ENCODE measurements at places on chromosomes 2 and 18. TPM values are rescaled to one million over a fixed set of nuclear protein-coding genes. Genes with fewer than 3 reads are reported as not detected.

Gene CD8B2
- total RNA-seq = not detected

Gene STK11IP
- 34.5 TPM for total RNA-seq

Gene SERPINB12
- total RNA-seq = not detected

Gene PIEZO2
- total RNA-seq = 50.1 TPM

GRCh38 chr2:65175894-65176530, 46.1 kb upstream of the RAB1A start:
- H3K27ac ChIP-seq = no peak overlapping the region
- DNase-seq = no peak
- H3K27me3 ChIP-seq = no peaks in the 10 kb centered on the region
- H3K4me1 ChIP-seq = no peaks in the 10 kb centered on the region
- H3K36me3 ChIP-seq = no peaks in the 10 kb centered on the region

DNA sequence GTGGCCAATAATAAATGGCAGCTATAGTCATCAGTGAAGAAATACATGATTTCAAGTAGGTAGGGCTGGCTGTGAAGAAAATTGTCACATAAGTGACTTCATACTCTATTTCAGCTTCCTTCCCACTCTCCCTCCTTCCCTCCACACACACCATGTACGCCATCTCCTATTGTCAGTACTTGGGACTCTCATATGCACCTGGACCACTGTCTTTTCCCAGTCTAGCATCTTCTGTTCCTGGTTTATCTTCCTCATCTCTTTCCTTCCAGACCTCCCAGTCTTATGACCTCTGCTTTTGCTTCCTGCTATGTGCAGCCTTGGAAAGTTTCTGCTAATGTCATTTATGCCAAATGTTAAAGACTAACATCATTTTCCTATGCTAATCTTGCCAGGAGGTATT, 35.0 kb downstream of the HNMT start:
- no peak overlapping the region for H3K4me3 ChIP-seq
- no peak for DNase-seq
- no peaks in the 10 kb centered on the region for H3K27me3 ChIP-seq
- no peak overlapping the region for H3K27ac ChIP-seq
- H3K36me3 ChIP-seq = no peaks in the 10 kb centered on the region

GRCh38 chr2:171247741-171248662, 87.3 kb upstream of the TLK1 start:
- no peak overlapping the region for H3K4me3 ChIP-seq
- no peak overlapping the region for H3K27ac ChIP-seq
- H3K4me1 ChIP-seq = no peaks in the 10 kb centered on the region
- H3K36me3 ChIP-seq = peaks cover 19% of the 10 kb centered on the region

- H3K36me3 ChIP-seq = no peaks in the 10 kb centered on the region
- DNase-seq = no peak
- H3K27me3 ChIP-seq = peaks cover 2% of the 10 kb centered on the region
- H3K4me1 ChIP-seq = no peaks in the 10 kb centered on the region
Observed at GRCh38 chr2:218799990-218800389, 18.0 kb downstream of the CYP27A1 start.

GRCh38 chr2:234249873-234250272, 199.4 kb downstream of the SPP2 start:
- no peaks in the 10 kb centered on the region for H3K4me1 ChIP-seq
- H3K27ac ChIP-seq = no peak overlapping the region
- H3K36me3 ChIP-seq = no peaks in the 10 kb centered on the region
- no peak for DNase-seq

DNA sequence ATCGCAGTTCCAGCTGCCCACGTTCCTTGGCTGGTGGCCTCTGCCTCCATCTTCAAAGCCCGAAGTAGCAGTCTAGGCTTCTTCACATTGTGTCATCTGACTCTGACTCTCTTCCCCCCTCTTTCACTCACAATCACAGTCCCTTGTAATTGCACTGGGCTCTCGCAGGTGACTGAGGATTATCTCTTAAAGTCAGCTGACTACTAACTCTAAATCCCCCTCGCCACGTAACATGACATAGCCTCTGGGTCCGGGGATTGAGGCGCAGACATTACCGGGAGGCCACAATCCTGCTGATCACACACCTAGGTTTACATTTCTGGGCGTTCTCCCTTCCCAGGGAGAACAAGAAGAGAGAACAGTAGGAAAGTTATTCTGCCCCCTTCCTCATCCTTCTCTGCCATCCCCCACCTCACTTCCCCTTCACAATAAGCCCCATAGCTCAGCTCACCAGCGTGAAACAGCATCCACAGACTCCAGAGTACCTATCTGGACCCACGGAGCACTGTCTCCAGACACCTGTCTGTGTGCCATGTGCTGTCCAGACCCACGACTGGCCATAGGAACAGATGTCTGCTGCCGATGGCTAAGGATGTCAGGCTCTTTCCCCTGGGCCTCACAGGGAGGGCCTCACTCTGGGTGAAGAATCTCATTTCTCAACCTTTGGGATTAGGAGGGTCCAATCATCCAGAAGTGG, 64.3 kb upstream of the FZD7 start:
- H3K27ac ChIP-seq = peak overlapping the region; percentile 62
- peaks cover 4% of the 10 kb centered on the region for H3K36me3 ChIP-seq
- peaks cover 28% of the 10 kb centered on the region for H3K4me1 ChIP-seq
- DNase-seq = no peak
- H3K27me3 ChIP-seq = peaks cover 12% of the 10 kb centered on the region

DNA sequence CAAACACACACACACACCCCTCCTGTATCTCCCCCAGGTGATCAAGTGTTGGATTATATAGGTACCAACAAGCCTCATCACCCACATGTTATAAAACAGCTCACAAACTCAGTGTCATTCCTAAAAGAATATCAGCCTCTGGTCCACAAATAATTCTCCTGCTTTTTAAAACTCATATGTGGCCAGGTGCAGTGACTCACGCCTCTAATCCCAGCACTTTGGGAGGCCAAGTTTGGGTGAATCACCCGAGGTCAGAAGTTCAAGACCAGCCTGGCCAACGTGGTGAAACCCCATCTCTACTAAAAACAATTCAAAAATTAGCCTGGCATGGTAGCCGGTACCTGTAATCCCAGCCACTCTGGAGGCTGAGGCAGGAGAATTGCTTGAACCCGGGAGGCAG, 87.8 kb downstream of the LRATD1 start:
- H3K4me1 ChIP-seq = peaks cover 5% of the 10 kb centered on the region
- DNase-seq = no peak

DNA sequence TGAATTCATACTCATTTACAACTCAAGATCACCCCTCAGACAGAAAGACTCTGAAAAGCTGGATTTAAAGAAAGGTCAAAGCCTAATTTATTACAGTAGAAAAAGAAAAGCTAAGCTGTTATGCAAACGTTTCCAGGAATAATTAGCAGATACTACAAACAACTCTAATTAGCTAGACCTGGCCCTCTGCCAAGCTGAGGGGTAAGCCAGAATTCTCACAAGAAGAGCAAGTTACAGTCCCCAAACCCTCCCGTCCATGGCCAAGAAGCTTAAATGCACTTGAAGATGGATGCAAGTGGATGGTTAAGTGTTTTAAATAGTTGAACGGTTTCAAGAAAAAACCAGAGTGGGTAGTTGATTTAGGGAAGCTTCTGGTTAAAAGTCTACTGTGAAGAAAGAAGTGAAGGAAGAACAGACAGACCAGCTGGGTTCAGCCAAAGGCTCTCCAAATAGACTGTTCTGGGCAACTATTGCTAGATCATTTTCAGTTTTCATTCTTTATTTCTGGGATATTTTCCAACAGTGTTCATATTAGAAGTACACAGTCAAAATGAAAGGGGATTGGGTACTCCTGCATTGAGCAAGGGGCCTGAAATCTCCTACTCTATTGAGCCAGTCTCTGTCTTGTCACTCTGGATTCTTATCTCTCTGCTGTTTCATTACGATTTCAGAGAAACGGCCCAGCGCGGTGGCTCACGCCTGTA, 4.8 kb downstream of the LMAN2L start:
- no peak for DNase-seq
- peaks cover 10% of the 10 kb centered on the region for H3K27me3 ChIP-seq
- H3K36me3 ChIP-seq = no peaks in the 10 kb centered on the region
- H3K4me1 ChIP-seq = peaks cover 4% of the 10 kb centered on the region
- H3K4me3 ChIP-seq = no peak overlapping the region

- peaks cover 4% of the 10 kb centered on the region for H3K27me3 ChIP-seq
- H3K4me3 ChIP-seq = no peak overlapping the region
- H3K36me3 ChIP-seq = no peaks in the 10 kb centered on the region
- no peak for DNase-seq
- peaks cover 7% of the 10 kb centered on the region for H3K4me1 ChIP-seq
Observed at GRCh38 chr2:176934131-176934530, 278.5 kb upstream of the HNRNPA3 start.

DNA sequence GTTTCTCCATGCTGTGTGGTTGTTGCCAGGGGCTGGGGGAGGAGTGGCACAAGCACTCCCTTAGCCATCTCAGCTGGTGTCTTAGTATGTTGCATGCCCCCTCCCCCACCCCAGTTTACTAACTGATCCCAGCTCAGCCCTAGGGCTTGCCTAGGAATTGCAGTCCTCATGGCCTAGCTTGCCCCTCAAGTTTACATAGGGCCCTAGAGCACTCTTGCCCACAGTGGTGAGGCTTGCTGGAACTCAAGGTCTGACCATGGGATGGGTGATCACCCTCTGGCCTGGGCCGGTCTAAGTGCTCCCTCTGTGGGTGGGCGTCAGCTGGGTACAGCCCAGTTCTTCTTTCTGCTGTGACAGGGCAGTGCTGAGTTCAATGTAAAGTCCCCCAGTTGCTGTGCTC, 156.1 kb upstream of the PIEZO2 start:
- H3K36me3 ChIP-seq = peaks cover 11% of the 10 kb centered on the region
- no peaks in the 10 kb centered on the region for H3K27me3 ChIP-seq
- no peak overlapping the region for H3K4me3 ChIP-seq
- H3K27ac ChIP-seq = no peak overlapping the region
- DNase-seq = no peak

- no peak for DNase-seq
- H3K27ac ChIP-seq = no peak overlapping the region
- no peaks in the 10 kb centered on the region for H3K36me3 ChIP-seq
- H3K4me3 ChIP-seq = no peak overlapping the region
Observed at GRCh38 chr2:138964418-138964817, 184.2 kb upstream of the NXPH2 start.

- H3K4me1 ChIP-seq = no peaks in the 10 kb centered on the region
- H3K27me3 ChIP-seq = peaks cover 2% of the 10 kb centered on the region
- peaks cover 3% of the 10 kb centered on the region for H3K36me3 ChIP-seq
- no peak overlapping the region for H3K4me3 ChIP-seq
- DNase-seq = no peak
Observed at GRCh38 chr2:217231212-217231611, 371.3 kb upstream of the TNP1 start.

DNA sequence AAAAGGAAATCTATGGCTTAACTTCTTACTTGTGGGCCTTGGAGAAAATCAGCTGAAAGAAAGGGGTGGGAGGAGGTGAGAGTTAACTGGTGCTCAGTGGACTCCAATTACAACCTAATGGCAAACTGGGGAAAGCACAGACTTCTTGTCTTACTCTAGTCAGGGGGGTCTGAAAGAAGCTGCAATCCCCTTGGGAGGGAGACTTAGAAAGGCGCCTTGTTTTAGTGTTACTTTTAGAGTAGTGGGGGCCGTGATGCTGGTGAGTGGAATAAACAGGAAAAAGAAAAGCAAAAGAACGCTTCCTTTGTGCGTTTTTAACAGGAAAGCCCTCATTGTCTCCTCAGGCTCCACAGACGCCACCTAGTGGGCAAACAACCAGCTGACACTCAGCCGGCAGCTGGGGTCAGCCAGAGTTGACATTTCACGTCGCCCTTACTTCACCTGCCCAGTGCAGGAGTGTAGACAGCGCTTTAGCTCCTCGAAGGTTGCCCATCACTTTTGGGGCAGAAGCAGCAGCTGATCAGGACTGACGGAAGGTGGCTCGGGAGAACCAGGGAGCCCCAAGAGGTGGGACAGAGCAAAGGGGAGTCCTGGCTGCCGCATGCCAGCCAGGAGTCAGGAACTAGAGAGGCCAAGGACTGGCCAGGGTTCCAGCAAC, 55.9 kb upstream of the GORASP2 start:
- H3K4me1 ChIP-seq = peaks cover 2% of the 10 kb centered on the region
- H3K27me3 ChIP-seq = peaks cover 3% of the 10 kb centered on the region
- peak overlapping the region; percentile 17 for H3K27ac ChIP-seq
